Motor neuron (in vitro differentiated cells): ENCODE measurements at places on chromosomes 1 and 21. TPM values are rescaled to one million over a fixed set of nuclear protein-coding genes. Genes with fewer than 3 reads are reported as not detected.
A peak's percentile ranks its signal among the peaks of the same experiment; 100 is the strongest.

KPRP gene
- 0.56 TPM in 1 of 2 replicates, not detected in the other for total RNA-seq

DNA sequence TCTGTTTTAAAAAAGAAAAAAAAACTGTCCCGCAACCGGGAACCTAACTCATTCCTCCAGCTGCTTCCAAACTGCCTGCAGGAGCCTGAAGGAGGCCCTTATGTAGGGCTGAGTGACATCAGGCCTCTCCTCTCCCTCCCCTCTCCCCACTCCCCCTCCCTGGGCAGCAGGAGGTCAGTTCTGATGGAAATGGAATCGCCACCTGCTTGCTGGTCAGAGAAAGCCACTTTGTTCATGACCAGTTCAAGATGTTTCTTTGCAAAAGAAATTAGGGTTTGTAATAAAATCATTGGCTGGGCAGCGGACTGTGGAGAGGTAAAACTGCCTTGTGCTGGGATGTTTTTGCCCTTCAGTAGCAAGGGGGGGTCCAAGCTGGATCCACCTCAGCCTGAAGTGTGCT is at the start of gene MAP1LC3C:
MAP1LC3C (minus strand) TSS at position 73 of the 400 bp plus-strand sequence. CDS start 90 bp downstream, outside the sequence.
- no peak for ATAC-seq

DNA sequence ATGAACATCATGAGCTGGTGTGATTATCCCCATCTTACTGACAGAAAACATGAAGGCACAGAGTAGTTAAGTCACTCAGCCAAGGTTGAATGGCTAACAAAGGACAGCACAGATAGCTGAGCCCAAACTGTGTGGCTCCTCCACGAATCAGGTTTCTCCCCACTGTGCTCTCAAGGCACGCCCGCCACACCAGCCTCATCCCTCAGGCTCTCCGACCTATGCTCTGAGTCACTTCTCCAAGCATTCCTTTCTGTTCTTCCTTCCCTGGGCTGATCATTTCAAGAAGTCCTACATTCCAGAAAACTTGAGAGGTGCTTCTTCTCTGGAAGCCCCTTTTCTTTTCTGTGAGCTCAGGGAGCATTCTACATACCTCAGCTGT is 25.3 kb upstream of the SDC3 start:
- peak; percentile 13 for ATAC-seq

- ATAC-seq = no peak
Measured at GRCh38 chr1:107153014-107153413, 12.2 kb downstream of the NTNG1 start.

- ATAC-seq = no peak
Measured at GRCh38 chr1:106637566-106637965, 418.9 kb upstream of the PRMT6 start.

- no peak for ATAC-seq
Measured at GRCh38 chr1:215287362-215287761, 204.8 kb downstream of the KCNK2 start.

- no peak for ATAC-seq
Measured at GRCh38 chr1:27011976-27012563, 580 bp downstream of the TENT5B start.

- ATAC-seq = no peak
Measured at GRCh38 chr1:46334030-46334384, 6.6 kb upstream of the NSUN4 start.

- ATAC-seq = peak; percentile 74
Measured at GRCh38 chr1:6490181-6491080, 1.0 kb downstream of the PLEKHG5 start.

USH2A gene
- total RNA-seq = 0.45 TPM in 2 replicates

FMN2 gene
- total RNA-seq = 22.8 and 24.3 TPM in 2 replicates

- ATAC-seq = no peak
Measured at GRCh38 chr1:208950206-208950605, 633.3 kb upstream of the CAMK1G start.

RXFP4 gene
- 1.6 and 1.8 TPM in 2 replicates for total RNA-seq

TOR3A gene
- 16.2 and 16.3 TPM in 2 replicates for total RNA-seq

DNA sequence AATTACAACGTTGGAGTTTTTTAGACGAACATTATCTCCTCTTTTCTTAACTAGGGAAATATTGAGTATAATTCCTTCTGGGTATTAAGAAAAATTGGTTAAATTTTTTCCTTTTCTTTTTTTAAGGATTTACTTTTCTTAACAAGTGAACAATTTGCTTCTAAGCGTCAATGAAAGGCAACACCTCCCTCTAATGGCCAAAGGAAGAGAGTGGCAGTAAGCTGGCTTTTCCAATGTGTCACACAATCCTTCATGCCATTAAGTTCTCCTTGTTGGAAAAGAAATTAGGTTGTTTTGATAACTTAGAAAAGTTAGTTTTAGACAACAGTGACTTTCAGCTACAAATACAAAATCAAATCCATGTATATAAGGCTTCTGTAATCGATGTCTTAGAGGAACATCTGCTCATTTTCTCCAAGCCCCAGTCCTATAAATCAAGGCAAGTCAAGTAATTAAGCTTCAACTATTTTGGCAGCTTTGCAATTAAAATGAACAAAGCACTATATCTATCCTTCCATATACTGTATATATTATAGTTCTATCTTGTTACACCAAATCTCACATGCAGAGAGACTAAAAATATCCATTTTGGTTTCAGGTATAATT is 62.8 kb downstream of the EDEM3 start:
- ATAC-seq = no peak

PRKCZ gene
- total RNA-seq = 33.0 and 35.2 TPM in 2 replicates

BATF3 gene
- 2.5 and 3.0 TPM in 2 replicates for total RNA-seq

- ATAC-seq = peak; percentile 92
Measured at GRCh38 chr1:47881505-47882442, 115.4 kb downstream of the TRABD2B start.

DNA sequence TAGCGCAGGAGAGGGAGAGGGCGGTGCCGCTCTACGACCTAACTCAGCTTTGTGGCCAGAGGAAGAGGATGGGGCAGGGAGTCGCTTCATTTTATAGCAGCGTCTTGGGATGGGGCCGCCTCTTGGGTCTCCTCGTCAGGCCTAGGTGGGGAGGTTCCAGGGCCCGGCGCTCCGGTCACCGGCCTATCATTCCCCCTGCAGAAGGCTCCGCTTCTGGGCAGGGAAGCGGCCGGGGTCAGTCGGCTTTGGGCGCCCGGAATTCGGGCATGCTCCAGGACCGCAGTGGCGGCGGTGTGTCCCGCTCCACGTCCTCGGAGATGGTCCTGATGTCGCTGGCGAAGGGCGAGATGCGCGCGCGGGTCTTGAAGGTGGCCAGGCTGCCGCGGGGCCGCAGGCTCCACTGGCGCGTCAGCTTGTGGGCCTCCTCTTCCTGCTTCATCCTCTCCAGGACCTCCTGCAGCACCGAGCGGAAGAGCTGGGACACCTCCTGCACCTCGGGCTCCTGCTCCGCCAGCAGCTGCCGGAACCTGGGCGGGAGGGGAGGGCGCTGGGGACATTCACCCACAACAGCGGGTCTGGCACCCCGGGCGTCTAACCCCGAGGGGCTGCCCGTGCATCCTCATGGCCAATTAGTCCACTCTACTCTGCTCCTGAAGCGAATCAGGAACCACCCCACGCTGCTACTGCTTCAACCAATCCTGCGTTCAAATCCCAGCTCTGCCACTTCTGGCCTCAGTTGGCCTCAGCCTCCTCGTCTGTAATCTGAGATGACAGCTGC is 13.0 kb downstream of the RD3 start:
- no peak for ATAC-seq

RHBG gene
- 1.2 TPM in 1 of 2 replicates, not detected in the other for total RNA-seq

DNA sequence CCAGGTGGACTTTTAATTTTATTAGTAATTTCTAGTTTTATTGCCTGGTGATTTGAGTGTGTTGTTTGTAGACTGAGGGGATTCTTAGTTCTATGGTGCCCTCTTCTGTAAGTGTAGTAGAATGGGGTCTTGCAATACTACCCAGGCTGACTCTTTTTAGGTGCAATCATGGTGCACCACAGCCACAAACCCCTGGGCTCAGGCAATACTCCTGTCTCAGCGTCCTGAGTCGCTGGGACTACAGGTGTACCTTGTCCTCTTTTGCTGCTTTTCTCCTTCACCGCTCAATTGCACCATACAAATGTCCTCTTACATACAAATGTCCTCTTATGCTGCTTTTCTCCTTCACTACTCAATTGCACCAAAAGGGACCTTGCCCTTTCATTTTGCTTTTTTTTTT is 43.1 kb downstream of the SCP2 start:
- peak; percentile 56 for ATAC-seq

DDAH1 gene
- 4.2 and 4.4 TPM in 2 replicates for total RNA-seq

- ATAC-seq = peak; percentile 58
Measured at GRCh38 chr1:118988186-118989005, at the start of gene TBX15. Gene TBX15, minus strand, starts transcription at chr1:118988343. Its CDS starts 548 bp downstream, at chr1:118987795.

DNA sequence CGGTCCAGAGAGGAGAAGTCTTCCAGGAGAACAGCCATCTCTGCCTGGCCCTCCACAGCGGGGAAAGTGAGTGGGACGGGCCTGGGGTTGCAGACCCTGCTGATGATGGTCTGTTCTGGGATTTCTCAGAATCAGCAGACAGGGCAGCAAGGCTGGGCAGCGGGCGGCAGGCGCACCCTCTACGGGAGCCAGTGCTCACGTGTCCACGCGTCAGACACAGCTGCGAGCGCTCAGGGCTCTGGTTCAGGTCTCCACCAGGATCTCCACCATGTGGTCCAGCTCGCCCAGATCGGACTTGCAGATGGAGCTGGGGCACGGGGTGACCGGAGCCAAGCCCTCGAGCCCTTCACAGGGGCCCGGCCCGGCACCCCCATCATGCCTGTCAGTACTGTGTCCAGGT is 5.5 kb downstream of the CLCA4 start:
- ATAC-seq = no peak

DNA sequence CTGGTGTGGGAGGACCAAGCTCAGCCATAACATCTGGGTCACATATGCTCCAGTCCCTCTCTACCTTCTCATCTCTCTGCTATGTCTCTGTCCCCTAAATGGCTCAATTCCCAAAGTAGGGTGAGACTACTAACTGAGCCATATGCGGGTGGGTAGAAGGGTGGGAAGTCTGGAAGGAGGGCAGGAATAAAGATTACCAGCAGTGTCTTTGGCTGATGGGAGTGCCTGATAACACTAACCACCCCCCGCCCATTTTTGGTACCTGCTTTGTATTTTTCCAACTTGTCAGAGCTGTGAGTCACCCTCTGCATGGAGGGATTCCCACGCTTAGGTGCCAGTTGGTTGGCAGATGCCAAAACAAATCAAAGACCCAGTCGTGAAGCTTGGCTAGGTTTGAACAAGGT is 14.9 kb upstream of the SSBP3 start:
- no peak for ATAC-seq

PTPRF gene
- 98.9 and 105 TPM in 2 replicates for total RNA-seq

ACBD6 gene
- total RNA-seq = 94.8 and 99.3 TPM in 2 replicates

- no peak for ATAC-seq
Measured at GRCh38 chr1:169245706-169246105, 121.9 kb downstream of the NME7 start.

- ATAC-seq = no peak
Measured at GRCh38 chr1:46405197-46405555, 11.1 kb downstream of the FAAH start.

- ATAC-seq = no peak
Measured at GRCh38 chr21:40976198-40977109, 129.5 kb upstream of the DSCAM start.

GRCh38 chr1:194309697-194310096 is 1123.3 kb upstream of the B3GALT2 start:
- no peak for ATAC-seq
